ENCODE measurements at places on chromosomes 4 and X.

GRCh38 chr4:11042760-11043159 lies 358.2 kb upstream of the CLNK start:
- DNase-seq: no peak

GRCh38 chrX:138128027-138128671 lies 562.2 kb downstream of the ZIC3 start:
- peak; percentile 52 for DNase-seq

DNA sequence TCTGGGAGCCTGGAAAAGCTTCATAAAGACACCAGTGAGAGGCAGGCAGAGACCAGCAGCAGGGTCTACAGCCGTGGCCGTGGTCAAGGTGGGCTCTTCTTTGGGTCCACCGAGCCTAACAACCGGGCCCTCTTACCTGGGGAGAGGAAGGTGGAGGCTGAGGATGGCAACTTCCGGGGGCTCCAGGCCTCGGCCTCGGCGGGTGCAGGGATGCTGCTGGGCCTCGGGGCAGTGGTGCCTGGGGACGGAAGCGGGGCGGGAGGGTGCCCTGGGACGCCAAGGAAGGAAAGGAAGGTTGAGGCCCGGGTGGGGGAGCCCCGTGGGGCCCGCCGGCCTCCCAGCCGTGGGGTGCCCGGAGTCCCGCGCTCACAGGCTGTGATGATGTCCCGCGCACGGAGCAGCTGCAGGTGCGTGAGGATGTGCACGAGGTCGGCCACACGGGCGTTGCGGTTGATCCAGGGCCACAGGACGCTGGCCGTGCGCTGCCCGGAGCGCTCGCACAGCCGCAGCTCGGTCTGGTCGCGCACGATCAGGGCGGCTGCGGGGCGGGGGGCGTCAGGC lies 561 bp downstream of the IRAK1 start:
- DNase-seq: no peak

DNA sequence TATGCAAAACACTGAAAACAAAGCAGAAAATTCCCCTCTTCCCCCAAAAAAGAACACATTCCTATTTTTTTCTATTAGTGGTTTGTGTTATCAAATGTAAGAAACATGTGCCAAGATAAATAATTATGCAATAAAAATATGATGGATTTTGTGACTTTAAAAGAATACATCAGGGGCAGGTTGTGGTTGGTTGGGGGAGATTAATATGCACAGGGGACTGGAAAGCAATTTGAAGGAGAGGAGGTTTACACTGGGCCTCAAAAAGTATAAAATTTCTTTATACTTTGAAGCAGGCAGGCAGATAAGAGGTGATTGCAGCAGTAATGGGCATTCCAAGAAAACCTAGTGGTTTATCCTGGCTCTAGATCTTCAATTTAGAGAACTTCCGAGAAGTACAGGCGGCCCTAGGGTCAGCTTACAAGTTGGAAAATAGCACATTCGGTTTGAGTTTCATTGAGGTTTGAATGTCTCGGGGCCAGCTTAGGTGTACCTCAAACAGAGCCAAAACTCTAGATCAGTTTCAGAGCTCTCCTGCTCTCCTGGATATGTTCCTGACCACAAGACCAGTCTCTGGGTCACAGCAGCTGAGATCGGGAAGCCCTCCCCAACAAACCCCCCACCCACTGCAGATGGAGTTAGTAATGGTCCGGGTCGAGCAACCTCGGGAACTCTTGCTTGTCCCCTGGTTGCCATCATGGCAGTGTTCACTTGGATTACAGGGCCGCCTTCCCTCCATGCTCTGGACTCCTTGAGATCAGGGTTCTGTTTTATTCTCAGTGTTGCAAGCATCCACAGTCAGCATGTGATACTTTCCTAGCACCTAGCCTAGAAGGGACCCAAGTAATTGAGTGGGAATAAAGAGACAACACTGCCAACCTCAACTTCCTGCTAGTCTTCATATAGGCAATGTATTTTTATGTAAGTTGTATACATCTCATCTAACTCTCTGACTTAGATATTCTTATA lies 112.1 kb upstream of the DDIT4L start:
- DNase-seq: no peak

- peak; percentile 56 for DNase-seq
Observed at GRCh38 chr4:182604161-182604622, 313.0 kb downstream of the DCTD start.

DNA sequence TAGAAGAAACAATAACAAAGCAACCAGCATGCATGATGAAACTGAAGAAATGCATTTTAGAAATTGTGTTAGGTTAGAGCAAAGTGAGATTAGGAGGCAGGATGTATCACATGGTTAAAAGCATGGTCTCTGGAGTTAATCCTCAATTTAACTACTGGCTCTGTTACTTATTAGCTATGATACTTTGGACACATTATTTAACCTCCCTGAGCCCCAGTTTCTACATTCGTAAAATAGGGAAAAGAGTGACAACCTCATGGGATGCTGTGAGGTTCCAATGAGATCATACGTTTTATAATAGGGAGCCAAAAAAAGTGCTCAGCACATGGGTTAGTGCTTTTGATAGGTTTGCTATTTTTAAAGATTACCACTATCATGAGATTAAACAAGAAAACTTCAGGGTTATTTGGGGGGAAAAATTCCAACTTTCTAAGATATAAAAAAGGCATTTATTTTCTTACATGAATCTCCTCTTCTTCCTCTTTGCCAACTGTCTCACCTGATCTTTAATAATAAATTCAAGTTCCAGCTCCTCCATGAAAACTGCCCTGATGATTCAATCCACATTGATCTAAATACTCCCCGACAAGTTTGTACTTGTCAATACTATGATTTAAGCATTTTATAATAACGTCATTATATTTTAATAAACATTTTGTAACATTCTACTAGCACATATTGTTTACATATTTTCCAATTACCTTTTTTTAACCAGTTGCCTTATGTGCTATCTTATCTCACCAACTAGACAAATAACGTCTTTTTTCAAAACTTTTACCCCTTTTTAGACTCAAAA lies 4.6 kb downstream of the SEC31A start:
- no peak for DNase-seq

DNA sequence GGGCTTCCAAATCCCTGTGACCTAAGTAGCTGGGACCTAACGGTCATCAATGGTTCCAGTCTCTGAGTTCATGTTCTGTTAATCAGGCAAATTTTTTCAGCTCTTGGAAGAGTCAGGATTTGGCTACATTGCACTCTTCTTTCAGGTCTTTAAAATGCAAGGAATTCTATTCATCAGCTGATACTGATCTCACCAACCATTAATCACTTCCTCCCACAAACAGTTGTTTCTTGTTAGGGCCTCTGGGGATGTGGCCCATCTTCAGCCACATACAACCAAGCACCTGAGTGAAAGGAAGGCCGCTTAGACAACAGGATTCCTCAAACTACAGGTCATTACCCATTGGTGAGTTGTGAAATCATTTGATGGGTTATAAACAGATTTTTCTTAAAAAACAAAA lies 71.7 kb downstream of the FANCB start:
- DNase-seq: no peak

GRCh38 chrX:3052860-3053259 lies 11.6 kb downstream of the ARSF start:
- DNase-seq: no peak

GRCh38 chr4:174714393-174715211 lies 114.4 kb downstream of the GLRA3 start:
- DNase-seq: peak; percentile 15

GRCh38 chrX:21691512-21692018 lies 33.4 kb upstream of the KLHL34 start:
- DNase-seq: no peak

DNA sequence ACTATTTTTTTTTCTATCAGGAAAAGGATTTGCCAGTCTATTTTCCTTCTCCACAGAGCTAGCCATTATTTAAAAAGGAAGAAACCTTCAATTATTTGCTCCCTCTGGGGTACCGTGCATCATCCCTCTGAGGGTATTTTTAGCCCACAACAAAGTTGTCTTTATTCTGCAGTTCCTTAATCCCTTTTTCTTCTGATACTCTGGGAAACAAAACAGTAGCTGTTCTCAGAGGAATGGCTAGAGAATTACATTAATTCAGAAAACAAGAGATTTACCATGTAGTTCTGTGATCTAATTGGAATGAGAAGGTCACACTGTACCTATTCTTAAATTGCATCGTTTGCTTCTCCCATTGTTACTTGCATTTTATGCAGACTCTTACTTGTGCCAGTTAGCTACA lies 1056.7 kb downstream of the STIM2 start:
- DNase-seq: no peak

DNA sequence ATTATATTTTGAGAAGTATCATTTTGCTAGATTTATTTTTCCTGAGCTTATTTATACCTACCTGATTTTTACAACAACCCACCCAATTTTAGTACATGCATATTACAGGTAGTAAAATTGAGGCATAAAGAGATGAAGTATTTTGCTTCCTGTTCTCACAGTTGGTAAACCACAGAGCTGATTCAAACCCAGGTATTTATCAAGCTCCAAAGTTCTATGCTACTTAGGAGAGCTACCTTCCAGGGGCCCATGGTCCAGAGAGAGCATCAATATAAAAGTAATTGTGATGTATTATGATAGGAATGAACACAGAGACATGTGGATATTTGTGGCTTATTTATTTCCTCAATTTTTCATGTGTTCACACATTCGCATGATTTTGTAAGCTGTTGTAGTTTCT lies 20.2 kb upstream of the GBA3 start:
- no peak for DNase-seq

DNA sequence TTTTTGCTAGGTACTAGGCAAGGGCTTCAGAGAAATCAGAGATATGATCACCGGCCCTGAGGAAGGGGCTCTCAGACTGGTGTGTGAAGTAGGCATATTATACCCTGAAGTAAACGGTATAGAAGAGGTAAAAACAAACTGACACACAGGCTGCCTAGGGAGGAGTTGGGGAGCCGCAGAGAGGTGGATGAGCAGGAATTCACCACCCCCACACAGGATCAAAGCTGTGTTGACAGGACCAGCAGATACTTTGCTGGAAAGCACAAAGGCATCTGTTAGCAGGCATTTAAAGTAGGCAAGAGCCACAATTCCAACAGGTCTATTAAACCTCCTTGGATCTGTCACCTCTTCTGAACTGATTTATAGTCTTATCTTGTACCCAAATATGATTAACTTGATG lies 71.8 kb upstream of the GPR34 start:
- DNase-seq: no peak

- DNase-seq: no peak
Observed at GRCh38 chrX:9184211-9184610, 150.3 kb upstream of the FAM9B start.

DNA sequence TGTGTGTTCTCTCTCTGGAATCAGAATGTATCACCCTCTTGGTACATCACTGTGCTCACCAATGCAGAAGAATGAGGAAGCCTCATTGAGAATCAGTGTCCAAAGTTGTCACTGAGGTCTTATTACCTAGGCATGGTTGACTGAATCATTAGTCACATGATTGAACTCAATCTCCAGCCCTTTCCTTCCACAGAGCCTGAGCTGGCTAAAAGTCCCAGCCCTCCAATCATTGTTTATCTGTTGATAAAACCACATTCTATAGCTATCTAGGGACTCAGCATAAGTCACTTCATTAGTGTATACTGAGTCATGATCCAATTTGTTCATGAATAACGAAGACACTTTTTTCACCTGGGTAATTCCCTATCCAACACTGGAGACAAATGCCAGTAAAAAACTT lies 396.8 kb downstream of the TRAM1L1 start:
- no peak for DNase-seq

DNA sequence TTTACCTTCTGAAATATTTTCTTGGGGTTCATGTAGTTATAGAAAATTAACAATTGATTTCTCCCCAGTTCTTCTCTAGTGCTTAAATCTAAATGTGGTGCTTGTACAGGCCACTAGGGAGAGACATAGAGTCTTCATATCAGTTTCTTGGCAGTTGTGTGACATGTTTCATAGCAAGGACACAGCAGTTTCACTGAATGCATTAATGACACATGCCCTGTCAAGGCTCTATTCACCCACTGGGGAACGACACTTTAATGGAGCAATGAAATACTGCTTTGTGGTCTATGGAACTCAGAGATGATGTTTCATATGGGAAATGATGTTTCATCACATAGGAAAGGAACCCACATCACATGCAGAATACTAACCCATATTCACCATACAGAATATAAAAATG lies 2.8 kb downstream of the VEGFC start:
- DNase-seq: peak; percentile 32

DNA sequence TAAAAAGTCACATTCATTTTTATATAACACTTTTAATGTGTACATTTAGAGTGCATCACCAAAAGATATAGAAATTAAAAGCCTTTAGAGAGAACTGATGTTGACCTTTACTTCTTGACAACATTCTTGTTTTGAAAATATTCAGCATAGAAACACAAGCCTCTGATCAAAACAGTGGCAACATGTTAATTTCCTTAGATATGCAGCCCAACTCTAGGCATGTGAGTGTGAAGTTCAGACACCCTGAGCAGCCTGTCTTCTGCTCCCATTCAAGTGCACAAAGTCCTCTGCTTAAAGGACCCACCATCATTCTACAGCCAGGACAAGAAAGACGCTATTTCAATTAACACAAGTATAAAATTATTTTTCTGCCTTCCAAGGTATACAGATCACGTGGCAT lies 60.0 kb downstream of the PPP3CA start:
- DNase-seq: no peak

DNA sequence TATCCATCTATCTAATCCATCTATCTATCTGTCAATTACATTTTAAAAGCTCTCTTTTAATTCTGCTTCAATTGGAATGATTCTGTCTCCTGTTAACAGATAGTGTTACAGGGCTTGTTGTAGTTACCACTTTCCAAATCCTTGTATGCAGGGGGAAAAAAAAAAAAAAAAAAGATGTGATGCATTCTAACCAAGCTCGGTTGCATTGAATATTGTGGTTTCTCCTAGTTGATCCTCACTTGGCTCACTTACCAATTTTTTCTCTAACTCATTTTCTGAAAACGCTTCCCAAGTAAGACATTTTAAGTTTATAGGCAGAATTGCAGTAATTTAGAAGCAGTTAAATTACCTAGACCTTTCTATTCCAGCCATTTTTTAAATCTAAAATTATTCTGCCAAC lies 327.9 kb upstream of the PITX2 start:
- DNase-seq: no peak

DNA sequence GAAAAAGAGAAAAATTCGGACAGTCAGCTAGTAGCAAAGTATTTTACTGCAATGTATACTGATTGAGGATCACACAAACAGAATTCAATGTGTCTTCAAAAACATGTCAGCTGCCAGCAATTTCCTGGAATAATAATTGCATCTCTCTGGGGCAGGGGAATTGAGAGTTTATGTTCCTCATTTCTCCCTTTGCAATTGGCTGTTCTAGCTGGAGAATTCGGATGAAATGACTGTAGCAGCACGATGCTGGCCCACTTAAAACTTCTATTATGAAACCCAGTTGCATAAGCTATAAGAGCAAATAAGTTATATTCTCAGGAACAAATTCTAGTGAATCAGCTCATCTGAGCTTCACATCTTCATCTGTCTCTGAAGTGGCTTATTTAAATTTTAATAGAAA lies 99.9 kb upstream of the CPEB2 start:
- no peak for DNase-seq

GRCh38 chrX:30865612-30866011 lies 23.4 kb downstream of the TAB3 start:
- DNase-seq: no peak

- DNase-seq: no peak
Observed at GRCh38 chr4:151197247-151197646, 79.7 kb upstream of the PRSS48 start.

Data from NCI-H1105 treated with DMSO at 0.1 percent for 48 hours (cell line).